GM13977 (cell line): ENCODE measurements at places on chromosomes 2 and 18.

DNA sequence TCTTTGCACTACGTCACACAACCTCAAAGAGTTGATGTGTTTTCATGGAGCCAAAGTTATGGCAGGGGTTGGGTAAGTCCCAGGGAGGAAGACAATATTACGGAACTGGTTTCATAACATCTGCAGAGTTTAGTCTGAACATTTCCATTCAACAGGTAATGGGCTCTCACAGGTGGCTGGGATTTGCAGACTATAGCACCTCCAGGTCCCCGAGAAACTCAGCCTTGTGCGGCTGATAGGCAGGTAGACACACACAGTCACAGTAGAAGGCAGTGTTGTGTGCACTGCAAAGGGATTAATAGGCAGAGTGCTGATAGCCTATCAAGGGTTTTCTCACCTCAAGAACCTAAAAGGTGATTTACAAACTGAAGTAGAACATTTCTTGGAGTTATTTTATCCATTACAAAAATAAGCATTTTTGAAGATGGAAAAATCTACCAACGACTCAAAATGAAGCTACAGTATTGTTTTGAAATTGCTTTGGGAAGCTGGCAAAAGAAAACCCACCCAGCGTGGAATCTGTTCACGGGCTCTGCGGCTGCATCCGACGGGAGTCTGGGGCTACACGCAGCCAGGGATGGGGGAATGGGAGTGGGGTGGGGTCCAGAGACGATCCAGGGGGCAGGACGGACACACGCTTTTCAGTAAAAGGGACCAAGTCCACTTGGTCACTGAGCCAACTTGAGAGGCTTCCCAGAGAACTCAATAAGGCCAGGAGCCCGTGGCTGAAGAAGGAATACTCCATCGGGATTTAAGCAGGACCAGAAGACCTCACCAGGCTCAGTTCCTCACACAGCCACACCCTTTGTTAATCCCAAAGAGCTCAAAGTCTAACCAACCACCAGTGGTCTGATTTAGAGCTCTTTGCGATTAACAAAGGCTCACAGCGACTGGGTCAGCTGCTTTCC, 82.9 kb downstream of the CHRNA1 start:
- DNase-seq = no peak

- no peak for DNase-seq
Measured at GRCh38 chr2:122034344-122034743, 278.9 kb downstream of the TSN start.

- DNase-seq = no peak
Measured at GRCh38 chr2:190266314-190266713, 53.3 kb downstream of the HIBCH start.

- no peak for DNase-seq
Measured at GRCh38 chr2:160132761-160133160, 67.3 kb downstream of the ITGB6 start.

DNA sequence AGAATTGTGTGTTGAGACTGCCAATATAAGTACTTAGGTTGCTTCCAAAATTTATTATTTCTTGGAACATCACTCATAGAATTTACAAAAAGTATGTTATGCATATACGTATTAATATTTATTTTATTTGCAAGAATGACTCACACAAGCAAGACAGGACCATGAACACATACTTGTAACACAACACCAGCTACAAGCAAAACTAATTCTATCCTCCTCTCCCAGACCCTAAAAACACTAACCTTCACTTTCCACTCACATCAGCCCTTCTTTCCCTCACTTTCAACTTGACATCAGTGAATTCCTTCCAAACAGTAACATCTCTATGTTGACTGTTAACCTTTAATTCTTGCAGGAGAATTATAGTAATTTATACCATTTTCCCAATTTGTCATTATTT, 24.3 kb downstream of the OSBPL1A start:
- no peak for DNase-seq

DNA sequence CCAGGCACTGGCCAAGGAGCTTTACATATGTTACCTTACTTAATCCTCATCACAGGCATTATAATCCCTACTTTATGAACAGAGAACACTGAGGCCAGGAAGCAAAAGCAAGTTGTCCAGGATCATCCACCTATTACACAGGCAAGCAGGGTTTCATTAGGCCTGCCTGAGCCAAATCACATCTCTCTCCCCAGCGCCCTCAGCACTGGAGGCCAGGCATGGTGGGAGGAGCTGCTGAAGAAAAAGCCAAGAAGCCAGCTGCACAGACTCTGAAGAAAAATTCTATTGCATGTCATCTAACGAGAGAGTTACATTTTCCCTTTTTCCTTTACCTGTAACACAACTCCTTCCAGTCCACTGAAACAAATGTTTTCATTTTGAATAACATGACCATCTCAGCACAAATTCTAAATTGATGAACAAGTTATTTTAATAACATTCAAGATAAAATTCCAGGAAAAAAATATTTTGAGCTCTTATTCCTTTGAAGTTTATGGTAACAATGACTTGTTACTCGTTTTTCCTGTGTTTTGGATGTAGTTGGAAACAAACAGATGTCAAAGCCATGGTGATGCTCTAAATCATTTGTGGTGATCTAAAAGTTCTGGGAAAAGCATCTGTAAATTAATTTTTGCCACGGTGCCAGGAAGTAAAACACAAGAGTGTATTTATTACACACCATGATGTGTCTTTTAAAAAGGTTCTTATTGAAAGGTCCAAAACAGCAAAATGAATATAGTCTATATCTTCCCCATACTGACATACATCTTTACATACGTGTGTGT, 139.0 kb upstream of the ITGB6 start:
- DNase-seq = no peak

GRCh38 chr2:118535171-118535817, 312.2 kb downstream of the EN1 start:
- no peak for DNase-seq

DNA sequence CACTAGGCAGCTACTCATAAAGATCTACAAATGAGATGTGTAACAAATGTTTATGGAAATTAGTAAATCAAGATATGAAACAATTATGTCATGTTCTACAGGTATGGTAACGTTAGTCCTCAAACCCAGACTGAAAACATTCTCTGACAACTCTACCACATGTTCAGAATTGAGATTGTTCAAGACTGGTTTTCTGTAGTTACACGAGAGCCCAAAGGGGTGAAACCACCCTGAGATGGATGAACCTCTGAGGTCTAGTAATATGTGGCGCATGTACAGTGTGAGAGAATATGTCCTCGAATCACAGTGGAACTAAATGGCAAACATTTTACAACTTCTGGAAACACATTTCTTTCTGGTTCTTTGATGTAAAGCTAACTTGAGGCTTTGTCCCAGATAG, 614.3 kb downstream of the ZEB2 start:
- no peak for DNase-seq

- DNase-seq = no peak
Measured at GRCh38 chr2:24521975-24522639, 31.1 kb downstream of the NCOA1 start.

DNA sequence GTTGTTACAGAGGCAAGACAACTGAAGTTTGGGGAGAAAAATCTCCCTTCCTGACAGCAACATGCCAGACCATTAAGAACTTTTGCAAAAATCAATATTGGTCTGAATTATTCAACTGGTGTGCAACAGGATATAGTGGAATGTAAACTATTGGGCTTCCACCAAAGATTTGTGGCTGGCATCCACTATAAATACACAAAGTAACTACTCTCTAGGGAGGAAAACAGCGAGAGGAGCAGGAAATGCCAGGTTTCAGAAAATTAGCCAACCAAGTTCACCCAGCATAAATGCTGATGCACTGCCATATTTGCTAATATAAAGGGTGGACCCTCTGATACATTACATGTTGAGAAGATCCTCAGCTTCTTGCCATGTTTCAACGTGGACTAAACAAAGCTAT, 267.6 kb upstream of the LYPD1 start:
- no peak for DNase-seq

GRCh38 chr2:6336752-6337471, 528.8 kb downstream of the CMPK2 start:
- no peak for DNase-seq
